Psoas muscle (tissue), 8 donors: ENCODE measurements at places on chromosomes 4 and X. TPM values are rescaled to one million over a fixed set of nuclear protein-coding genes. Genes with fewer than 3 reads are reported as not detected.

GRCh38 chrX:11628399-11628798 is 37.3 kb downstream of the ARHGAP6 start:
- no peak for DNase-seq

GRCh38 chr4:499567-499966 is 557 bp downstream of the PIGG start:
- DNase-seq, result no peak

SERTM2 gene
- not detected for polyA plus RNA-seq

GRCh38 chr4:39446842-39447573 is 11.7 kb downstream of the RPL9 start:
- DNase-seq, result peak; percentile 75

DNA sequence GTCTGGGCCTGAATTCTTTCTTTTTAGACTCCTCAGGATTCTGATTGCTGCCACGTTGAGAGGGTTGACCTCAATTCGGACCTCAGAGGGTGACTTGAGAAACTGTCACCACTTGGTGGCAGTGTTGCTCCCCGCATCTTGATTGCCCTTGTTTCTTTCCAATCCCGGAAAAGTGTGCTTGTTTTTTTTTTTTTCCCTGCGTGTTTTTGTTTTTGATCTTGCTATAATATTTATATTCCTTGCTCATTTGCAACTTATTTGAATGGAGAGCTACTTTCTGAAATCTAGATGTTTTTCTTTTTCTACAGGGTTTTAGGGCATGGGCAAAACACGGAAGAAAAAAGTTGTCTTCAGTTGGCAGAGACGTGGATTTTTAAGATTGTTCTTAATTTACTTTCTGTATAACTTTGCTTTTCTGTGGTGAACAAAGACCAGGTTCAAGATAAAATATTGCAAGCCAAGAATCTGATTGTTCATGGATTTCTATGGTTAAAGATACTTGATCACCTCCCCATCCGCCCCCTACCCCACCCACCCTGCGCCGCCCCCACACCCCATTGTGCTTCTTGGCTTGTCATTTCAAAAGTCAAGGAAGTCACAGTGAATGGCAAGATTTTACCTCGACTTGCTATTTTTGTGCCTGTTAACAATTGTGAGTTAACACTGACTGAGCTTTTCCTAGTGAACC is 102.0 kb downstream of the PTTG2 start:
- DNase-seq, result peak; percentile 76

MTHFD2L gene
- polyA plus RNA-seq, result 4.3 TPM

DNA sequence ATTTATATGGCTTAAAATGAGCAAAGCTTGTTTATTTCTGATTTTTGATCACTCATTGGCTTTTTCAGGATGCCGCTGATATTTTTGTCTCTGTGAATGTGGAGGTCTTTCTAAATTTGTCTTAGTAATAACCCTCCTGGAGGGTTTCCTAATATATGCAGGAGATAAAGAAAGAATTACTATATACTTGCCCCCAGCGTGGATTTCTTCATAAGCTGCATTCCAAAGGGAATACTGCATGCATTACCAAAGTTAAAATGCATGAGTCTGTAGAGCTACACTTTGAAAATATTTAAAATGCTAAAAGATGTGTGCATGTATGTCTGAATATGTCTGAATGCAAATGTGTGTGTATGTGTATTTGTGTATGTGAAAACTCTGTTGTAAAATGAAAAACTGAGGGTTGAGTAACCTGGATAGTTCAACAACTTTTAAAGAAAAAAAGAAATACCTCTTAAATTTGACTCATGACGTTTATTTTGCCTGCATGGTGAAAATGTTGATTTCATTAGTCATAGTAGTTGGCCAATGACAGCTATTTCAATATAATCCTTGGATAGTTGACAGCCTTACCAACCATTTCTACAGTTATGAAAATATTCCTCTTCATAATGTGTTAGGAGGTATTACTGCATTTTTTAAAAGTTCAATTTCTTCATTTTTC is 113.2 kb upstream of the ZNF827 start:
- no peak for DNase-seq

NIPAL1 gene
- polyA plus RNA-seq, result 0.41 TPM

DNA sequence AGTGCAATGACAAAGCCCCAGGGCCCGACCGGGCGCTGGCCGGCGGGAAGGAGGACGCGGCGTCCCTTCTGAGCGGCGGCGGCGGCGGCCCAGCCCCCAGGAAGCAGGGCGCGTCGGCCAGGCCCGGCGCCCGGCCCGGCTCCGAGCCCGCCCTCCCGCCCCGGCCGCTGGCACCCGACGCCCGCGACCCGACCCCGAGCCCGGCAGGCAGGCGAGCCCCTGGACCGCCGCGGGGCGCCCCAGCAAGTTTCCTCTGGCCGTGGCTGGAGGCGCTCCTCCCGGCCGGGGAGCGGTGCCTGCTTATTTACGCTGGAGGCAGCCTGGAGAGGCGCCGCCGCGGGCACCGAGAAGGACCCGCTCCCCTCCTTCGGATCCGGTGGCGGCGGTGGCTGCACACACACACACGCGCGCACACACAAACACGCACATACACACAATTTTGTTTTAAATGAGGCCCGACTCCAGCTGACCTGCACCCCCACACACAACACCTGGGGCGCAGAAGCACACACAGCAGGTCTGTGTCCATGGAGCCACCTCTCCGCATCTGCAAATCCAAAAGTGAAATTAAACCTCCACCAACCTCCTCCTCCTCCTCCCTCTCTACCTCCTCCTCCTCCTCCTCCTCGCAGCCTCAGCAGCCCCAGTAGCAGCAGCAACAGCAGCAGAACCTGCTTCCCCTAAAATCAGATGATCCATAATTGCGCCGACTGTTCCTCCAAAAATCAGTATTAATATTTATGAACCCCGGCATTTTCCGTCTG is 669 bp downstream of the IRF2 start:
- DNase-seq, result peak; percentile 42

GPC3 gene
- polyA plus RNA-seq, result 1.9 TPM

DNA sequence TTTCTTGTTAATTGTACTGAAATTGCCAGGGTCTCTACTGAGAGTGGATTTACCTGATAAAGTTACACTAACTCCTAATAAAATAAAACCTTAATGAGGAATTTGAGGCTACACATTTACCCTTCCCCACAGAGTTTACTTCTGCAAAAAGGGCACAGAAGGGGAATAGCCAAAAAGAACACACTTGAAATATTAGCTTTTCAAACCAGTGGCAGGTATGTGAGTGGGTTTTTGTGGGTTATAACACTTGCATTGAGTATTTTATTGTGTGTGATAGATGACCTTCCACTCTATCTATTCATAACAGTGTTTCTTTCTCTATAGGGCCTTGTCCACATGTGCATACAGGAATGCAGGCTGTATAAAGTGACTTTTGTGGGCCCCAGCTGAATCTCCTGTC is 5.0 kb upstream of the GPR174 start:
- DNase-seq, result no peak

GRCh38 chr4:145735347-145735675 is 55.4 kb downstream of the C4orf51 start:
- no peak for DNase-seq

C4orf51 gene
- polyA plus RNA-seq, result not detected

- DNase-seq, result no peak
Measured at GRCh38 chr4:155899891-155900290, 3.6 kb upstream of the TDO2 start.

DNA sequence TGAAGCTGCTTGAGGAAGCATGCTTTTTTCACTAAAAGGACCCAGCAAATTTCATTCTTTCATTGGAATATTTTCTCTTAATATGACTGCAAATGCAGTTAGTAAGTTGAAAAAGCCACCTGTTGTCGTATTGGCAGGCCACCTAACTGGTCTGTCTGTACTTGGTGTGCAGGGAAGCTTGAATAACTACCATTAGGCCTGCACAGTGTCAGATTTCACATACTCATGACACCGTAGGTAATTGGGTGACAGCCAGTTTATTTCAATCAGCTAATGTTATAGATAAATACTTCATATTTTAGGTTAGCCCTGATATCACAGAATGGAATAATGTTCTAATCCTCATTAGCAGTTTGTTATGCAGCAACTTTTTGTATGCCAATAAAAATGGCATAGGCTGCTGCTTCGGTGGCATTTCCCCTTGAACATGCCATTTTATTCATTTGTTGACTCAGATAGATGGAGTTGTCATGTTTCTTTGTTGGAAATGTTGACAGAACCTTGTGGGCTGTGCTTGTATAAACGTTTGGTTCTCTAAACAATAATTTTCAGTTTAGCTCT is 173.7 kb downstream of the RPA4 start:
- no peak for DNase-seq
